AG09319 (cell line): ENCODE measurements at places on chromosomes 13 and 19.

DNA sequence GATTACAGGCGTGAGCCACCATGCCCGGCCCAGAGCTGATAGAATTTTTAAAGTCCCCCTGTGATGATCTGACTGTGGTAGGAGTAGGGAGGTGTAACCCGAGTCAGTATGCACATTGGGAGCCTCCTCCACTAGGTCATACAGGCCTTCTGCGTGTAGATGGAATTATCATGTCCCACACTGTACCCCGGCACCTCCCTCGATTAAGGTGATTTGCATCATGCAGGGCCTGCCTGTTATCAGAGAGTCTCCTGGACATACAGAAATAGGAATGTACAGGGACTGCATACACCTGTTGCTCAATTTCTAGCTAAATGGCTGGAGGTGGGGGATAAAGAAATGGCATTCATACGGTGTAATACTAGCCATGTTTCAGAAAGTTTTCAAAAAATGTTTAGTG, 922 bp upstream of the ERVK3-1 start:
- no peak for DNase-seq

GRCh38 chr13:93039131-93039530, 187.5 kb upstream of the GPC6 start:
- no peak for DNase-seq

- DNase-seq = no peak
These were observed 204.3 kb downstream of the DNAJC15 start for GRCh38 chr13:43227721-43228120.

GRCh38 chr19:34172661-34173192, 423 bp downstream of the LSM14A start:
- DNase-seq = no peak

DNA sequence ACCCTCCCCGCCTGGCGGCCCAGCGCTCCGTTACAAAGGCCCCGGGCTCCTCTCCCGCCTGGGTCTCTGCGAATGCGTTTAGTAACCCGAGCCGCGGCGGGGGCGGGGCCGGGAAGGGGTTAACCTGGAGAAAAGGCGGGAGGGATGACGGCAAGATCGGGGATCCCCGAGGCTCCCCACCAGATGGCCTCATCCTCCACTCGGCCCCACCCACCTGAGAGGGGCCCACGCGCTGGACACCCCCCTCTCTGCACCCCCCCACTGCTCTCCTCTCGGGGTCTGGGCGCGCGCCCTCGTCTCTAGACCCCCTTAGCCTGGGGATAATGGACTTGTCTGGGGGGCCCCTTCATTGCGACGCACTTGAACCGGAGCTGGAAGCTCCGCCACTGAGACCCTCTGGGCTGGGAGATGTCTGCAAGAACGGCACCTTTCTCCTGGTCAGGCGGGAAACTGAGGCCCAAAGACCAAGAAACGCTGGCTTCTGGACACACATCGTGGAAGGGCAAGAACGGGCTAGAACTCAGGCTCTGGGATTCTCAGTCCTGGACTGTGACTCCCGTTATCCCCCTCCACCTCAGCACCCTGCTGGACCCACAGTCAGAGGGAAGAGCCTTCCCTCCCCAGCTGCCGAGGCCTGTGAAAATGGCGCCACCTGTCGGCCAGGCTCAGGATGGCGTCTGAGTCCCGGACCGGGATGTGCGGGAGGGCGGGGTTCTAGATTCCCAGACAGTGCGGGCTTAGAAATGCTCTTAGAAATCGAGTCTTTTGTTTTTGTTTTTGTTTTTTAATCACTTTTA, 2.9 kb upstream of the LTBP4 start:
- no peak for DNase-seq

DNA sequence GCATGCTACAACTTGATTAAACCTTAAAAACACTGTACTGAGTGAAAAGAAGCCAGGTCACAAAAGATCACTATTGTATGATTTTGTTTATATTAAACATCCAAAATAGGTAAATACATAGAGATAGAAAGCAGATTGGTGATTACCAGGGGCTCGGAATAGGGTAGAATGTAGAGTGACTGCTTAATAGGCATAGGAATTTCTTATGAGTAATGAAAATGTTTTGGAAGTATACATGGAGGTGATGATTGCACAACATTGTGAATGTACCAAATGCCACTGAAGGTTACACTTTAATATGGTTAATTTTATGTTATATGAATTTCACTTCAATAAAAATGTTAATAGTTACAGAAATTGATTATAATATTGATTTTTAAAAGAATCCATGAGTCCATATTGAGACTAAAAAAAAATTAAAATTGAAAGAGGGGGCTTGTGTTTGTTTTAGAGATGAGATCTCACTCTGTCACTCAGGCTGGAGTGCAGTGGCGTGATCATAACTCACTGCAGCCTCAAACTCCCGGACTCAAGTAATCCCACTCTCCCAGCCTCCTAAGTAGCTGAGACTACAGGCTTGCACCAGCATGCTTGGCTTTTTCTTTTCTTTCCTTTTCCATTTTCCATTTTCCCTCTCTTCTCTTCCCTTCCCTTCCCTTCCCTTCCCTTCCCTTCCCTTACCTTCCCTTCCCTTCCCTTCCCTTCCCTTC, 85.1 kb downstream of the FNDC3A start:
- no peak for DNase-seq

DNA sequence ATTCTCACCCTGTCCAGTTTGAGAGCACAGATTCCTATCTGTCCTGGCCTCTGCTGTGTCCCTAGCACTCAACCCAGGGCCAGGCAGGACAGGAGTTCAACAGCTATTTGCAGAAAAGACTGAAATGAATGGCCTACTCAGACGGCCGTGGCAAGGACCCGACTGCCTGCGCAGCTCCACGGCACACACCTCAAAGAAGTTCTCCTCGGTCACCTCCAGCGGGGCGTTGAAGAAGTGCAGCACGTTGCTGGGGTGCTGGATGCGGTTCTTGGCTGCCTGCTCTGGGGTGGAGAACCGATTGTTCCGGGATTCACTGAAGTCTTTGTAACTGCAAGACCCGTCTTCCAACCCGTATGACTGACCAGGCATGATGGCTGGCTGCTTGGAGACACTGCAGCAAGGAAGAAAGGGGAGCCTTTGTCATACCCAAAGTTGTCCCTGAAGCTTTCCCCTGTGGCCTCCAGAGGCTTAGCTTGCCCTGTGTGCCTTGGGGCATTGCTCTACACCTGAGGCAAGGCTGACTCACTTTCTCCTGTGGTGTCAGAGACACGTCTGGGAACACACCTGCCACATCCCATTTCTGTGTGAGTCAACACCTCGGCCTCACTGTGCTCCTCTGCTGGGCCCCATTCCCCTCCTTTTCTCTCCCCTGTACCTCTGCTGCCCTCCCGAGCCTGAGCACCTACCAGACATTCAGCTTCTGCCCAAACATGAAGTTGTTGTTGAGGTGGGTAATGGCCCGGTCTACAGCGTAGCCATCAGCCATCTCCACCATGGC, 6.8 kb upstream of the ECH1 start:
- no peak for DNase-seq
